CD4-positive, alpha-beta T cell treated with Interleukin-17A for 4 hours (primary cell): ENCODE measurements at places on chromosomes 12 and 14.

- no peak for DNase-seq
Observed at GRCh38 chr14:94320243-94320642, 2.9 kb downstream of the SERPINA6 start.

DNA sequence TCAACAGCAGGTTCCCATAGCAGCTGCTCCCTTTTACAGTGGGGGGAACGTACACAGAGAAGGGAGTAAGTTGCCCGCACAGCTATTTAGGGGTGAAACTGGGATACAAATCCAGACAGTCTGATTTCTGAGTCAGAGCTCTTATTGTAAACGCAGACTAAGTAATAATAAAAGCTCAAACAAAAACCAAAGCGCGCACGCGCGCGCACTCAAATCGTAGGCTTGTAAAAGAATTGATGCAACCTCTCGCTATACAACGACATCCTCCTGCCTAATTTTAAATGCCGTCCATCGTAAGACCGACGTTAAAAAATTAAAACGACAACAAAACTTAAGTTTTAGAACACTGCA, 747 bp upstream of the DACT1 start:
- peak; percentile 65 for DNase-seq

- no peak for DNase-seq
Observed at GRCh38 chr14:22391908-22392565, 197.0 kb downstream of the DAD1 start.

DNA sequence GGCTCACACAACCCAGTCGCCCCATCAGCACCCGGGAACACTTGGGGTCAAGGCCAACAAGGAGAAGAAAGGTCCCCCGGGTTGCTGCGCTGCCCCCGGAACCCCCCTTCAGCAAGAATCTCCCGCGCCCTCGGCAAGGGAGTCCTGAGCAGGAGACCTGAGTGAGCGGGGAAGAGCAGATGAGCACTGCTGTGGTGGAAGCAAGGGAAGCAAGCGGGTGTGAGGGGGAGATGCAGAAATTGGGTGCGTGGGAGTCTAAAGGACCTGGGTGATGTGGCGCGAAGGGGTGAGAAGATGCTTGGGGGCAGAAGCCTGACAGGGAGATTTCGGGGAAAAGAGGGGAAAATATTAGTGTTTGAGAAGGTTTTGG, 105.5 kb upstream of the PRB2 start:
- DNase-seq, result no peak

- no peak for DNase-seq
Observed at GRCh38 chr12:2359725-2360629, 307.2 kb downstream of the CACNA1C start.

DNA sequence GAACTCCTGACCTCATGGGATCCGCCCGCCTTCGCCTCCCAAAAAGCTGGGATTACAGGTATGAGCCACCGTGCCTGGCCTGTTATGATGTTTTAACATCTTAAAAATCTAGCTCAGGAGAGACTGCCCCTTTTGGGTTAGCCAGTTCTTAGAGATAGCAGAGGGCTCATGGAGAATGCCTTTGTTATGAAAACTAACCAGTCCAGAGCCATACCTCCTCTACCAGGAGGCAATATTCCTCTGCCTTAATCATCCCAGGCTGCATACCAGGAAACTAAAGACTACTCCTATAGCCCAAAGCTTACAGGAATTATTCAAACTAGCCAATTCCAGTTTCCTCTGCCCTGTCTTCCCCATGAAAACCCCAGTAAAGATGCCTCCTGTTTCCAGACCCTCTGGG, 96.0 kb upstream of the MDM1 start:
- DNase-seq, result no peak

- DNase-seq, result peak; percentile 35
Observed at GRCh38 chr14:70886421-70887206, 20.6 kb upstream of the PCNX1 start.

- DNase-seq, result no peak
Observed at GRCh38 chr14:62301911-62302310, 539.7 kb downstream of the SNAPC1 start.

DNA sequence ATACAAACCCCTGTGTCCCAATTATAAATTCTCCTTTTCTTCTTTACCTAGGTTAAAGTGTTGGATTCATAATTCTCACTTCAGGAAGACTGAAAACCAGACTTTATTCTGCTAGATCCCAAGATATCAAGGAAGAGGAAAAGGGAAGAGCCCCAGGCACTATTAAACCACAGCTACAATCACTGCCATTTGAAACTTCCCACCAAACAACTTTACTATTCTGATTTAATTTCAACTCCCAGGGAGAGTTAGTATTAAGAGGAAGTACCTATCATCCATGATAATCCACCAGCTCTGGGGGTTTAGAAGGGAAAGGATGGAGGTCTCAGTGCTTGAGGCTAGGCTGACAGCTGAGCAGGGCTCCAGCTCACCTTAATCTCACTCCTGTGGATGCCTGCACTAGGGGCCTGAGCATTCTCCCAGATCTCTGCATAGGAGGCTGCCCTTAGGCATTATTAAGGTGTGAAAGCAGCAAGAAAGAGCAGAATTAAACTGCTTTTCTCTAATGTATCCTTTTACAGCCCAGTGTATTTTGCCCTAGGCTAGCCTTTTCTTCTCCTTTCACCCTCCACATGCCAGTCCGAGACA, 52.9 kb downstream of the MYF5 start:
- DNase-seq, result no peak

GRCh38 chr12:74515849-74516248, 21.8 kb upstream of the ATXN7L3B start:
- no peak for DNase-seq

GRCh38 chr12:18476861-18477260, 215.5 kb downstream of the PIK3C2G start:
- no peak for DNase-seq

- no peak for DNase-seq
Observed at GRCh38 chr12:53481939-53482586, 17.2 kb downstream of the MAP3K12 start.

DNA sequence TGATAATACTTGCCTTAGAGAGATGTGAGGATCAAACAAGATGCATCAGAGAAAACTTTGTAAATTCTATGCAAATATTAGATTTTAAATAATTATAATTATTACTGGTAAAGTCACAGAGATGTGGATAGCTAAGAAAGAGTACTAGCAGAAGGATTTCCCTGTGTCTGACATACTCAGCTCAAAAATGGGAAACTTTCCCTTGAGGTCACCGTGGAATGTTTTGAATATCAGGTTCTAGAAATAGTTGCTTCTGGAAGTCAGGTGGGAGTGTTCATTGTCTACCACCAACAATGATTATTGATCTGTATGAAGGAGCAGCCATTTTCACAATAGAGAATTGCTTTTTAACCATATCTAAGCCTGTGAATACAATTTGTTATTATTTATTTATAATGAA, 71.7 kb downstream of the FLRT2 start:
- DNase-seq, result no peak

GRCh38 chr12:12563290-12563928, 746 bp upstream of the DUSP16 start:
- DNase-seq, result no peak

GRCh38 chr12:127503246-127503645, 763.7 kb upstream of the TMEM132C start:
- DNase-seq, result no peak

DNA sequence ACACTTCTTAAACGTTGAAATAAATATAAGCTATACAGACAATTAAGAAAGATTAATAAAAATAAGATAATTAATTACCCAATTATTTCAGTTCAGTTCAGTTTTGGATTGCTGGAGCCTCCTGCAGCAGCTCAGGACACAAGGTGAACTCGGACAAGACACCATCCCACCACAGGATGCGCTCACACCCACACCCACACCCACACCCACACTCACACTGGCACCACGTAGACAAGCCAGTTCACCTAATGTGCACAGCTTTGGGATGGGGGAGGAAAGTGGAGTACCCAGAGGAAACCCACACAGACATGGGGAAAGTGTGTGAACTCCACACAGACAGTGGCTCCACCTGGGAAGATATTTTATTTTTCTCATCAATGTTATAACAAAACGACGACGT, 32.1 kb downstream of the EMP1 start:
- DNase-seq, result no peak

DNA sequence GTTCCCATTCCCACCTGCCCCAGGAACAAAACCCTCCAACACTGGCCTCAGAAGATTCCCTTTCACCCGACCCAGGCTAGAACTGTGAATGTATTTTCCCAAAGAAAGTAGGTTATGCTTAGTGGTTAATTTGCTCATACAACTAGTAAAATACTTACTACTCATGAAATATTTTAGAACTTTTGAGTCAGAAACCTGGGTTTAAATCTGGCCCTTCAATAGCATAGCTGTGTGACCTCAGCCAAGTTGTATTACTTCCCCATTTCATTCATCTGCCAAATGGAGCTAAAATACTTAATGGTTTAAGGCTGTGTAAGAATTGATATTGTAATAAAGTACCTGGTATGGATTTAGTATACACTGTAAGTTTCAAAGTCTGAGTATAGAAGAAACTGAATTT, 69.1 kb upstream of the DNM1L start:
- no peak for DNase-seq

DNA sequence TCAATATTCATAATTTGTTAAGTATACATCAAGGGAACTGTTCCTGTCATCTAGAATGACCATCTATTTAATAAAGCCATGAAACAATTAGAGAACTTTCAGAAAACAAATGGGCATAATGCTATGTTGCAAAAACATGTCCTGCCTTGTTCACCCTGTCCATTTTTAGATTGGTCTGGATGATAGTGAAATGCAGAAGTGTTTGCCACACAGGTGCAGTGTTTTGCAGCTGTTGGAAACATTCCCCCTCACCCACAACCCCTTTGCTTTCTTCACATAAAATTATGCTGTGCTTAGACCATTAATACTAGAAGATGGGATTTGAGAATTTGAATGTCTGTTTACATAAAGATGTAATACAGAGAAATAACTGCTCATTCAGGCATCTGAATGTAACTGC, 36.5 kb downstream of the LEMD3 start:
- DNase-seq, result no peak

DNA sequence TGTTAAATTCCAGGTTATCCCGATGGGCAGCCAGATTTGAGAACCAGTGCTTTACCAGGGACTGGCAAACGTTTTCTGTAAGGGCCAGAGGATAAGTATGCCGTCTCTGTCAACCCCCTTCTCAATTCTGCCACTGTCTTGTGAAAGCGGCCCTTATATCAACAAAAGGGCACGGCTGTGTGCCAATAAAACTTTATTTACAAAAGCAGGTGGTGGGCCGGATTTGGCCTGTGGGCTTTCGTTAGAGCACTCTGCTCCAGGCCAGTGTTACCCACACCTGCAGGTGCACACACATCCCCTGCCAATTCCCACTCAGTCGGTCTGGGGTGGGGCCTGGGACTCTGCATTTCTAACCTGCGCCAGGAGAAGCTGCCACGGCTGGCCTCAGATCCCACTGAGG, 111.2 kb downstream of the RFLNA start:
- no peak for DNase-seq

DNA sequence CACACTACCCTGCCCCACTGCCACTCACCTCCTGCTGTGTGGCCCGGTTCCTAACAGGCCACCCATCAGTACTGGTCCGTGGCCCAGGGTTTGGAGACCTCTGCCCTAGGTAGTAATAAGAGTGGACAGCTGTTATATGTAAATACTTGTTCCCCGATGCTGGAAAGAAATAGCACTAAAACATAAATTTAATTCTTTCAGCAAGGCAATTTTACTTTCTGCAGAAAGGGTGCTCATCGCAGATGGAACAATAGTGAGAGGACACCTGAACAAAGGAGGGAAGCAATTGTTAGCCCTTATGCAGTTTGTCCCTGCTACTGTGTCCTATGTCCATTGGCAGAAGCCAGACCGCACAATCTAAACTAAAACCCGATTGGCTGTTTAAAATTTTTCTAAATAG, 5.9 kb upstream of the CYP46A1 start:
- DNase-seq, result no peak

DNA sequence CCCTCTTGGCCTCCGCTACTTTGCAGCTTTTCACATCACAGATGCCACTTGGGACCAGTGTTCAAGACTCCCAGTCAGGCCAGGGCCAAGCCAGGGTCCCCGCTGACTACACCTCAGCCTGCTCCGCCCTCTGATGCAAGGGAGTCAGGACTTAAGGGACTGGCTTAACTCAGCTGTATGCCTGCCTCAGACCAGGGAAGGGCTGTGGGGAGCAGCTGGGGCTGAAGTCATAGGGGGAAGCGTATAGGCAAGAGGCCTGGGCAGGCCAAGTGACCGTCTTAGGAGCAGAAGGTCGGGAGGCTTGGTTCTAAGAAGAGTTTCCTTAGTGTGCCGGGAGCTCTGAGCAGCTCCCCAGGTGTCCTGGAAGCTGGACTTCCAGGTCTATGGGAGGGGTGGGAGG, 21.9 kb downstream of the KDM2B start:
- no peak for DNase-seq

DNA sequence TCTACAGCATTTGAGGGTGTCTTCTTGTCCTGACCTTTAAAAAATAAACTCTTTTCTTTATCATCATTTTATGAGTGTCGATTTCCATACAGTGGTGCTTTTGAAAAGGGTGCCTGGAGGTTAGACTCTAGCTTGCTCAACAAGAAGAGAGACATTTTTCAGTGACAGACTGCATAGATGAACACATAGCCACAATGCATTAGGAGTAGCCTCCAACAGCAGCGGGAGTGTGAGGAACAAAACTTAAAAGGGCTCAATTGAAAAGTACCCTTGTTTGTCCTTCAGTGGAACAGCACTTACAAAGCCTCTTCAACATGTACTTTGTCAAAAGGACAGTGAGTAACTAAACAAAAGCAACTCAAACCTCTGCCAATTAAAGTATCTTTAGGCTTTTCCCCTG, 119.3 kb downstream of the SOX5 start:
- no peak for DNase-seq

- DNase-seq, result no peak
Observed at GRCh38 chr12:106369624-106370346, 12.2 kb downstream of the POLR3B start.
